ENCODE measurements at places on chromosomes 3 and 15. TPM values are rescaled to one million over a fixed set of nuclear protein-coding genes. Genes with fewer than 3 reads are reported as not detected.

DNA sequence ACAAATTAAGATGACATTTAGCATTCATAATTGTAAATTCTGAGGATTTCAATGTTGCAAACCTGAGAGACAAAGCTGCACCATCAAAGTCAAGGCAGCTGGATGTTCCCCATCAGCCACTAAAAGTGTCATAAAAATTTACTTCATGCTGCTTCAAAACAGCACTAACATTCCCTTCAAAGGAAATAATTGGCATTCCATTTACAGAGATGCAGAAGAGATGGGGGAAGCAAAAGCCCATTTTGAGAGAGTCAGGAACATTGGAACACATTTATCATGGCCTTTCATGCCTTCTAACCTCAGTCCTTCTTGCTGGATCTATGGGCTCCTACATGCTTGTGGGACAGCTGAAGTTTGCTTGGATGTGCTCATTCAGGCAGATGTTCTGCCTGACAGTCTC lies 6.4 kb upstream of the TMEM158 start:
- peak; percentile 2 for DNase-seq

- no peak for DNase-seq
Observed at GRCh38 chr15:57237301-57237642, 139.0 kb upstream of the CGNL1 start.

DNA sequence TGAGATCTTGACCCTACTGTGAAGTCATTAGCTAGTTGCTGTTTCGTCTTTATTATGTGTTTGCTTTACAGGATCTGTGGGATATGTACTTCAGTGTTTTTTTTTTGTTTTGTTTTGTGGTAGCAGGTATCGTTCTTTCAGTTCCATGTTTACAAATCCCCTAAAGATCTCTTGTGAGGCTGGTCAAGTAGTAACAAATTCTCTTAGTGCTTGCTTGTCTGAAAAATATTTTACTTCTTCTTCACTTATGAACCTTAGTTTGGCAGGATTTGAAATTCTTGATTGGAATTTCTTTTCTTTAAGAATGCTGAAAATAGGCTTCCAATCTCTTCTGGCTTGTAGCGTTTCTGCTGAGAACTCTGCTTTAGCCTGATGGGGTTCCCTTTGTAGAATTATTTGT lies 235.8 kb upstream of the ALCAM start:
- no peak for DNase-seq

GRCh38 chr3:71317749-71318457 lies 265.6 kb downstream of the FOXP1 start:
- DNase-seq = no peak

GOLGA6L24 gene
- total RNA-seq = not detected

- no peak for DNase-seq
Observed at GRCh38 chr3:29693863-29694262, 413.0 kb downstream of the RBMS3 start.

GRCh38 chr3:129836381-129837064 lies 57.0 kb downstream of the TMCC1 start:
- DNase-seq = no peak

GRCh38 chr15:90680371-90680935 lies 36.7 kb upstream of the BLM start:
- peak; percentile 64 for DNase-seq

GRCh38 chr3:72473156-72473555 lies 375.1 kb downstream of the SHQ1 start:
- DNase-seq = no peak

- no peak for DNase-seq
Observed at GRCh38 chr3:124492824-124493223, 237.4 kb upstream of the UMPS start.

- no peak for DNase-seq
Observed at GRCh38 chr3:123533554-123534159, 51.2 kb downstream of the HACD2 start.

GOLGA8T gene
- total RNA-seq = 1.5 TPM

- DNase-seq = no peak
Observed at GRCh38 chr3:10374311-10374710, 53.4 kb upstream of the SEC13 start.

DNA sequence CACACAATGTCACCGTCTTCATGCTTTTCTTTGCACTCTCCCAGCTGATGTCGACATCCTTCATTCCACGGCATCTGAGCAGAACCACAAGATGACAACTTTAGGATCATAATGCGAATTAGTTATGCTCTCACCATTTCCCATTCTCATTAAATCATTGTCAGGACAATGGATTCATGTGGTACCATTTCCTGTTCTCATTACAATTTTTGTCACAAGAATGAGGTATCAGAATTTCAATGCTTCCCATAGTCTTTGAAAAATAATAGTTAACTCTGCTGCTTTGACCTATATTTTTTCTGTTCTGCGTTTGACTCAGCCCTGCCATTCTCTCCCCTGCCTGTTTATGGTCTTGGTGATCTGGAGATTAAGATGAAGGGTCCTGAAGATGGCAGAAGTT lies 175.7 kb upstream of the MDFIC2 start:
- DNase-seq = no peak

STX19 gene
- 0.31 TPM for total RNA-seq

CFAP100 gene
- total RNA-seq = 1.5 TPM

DNA sequence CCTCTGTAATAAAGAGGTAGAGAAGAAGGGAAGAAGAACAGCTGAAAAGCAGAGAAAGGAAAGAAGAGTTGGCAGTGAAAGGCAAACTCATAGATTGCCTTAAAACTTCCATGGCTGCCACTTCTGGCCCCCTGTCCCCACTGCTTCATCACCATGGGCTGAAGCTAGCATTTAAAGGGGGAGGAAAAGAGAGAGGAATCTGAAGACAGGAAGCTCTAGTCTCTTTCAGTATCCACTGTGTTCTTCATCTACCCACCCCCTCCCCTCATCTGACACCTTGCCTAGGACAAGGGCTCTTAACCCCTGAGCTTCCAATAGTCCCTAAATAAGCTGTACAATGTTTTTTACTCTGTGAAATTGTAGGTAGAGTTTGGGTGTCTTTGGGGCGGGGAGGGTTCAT lies 60.6 kb downstream of the ALCAM start:
- DNase-seq = no peak

- no peak for DNase-seq
Observed at GRCh38 chr3:100042166-100042981, 71.9 kb downstream of the FILIP1L start.

CASR gene
- not detected for total RNA-seq

- DNase-seq = no peak
Observed at GRCh38 chr3:168616915-168617314, 521.2 kb upstream of the GOLIM4 start.

DNA sequence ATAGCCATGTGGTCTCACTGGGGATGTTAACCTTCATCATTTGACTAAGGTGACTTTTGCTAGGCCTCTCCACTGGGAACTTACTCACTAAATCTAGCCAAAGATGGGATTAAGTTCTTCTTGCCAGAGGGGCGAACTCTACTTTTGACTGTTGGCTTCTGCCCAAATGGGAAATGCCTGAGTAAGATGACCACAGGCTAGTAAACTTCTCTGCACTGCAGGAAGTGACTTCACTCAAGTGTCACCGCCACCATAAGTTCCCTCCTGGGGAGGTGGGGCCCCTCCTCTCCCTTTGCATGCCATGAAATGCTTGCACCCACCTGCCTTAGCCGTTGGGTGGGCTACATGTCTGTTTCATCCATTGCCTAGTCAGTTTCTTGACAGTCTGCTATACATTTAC lies 388.3 kb downstream of the FEZF2 start:
- DNase-seq = no peak

DNA sequence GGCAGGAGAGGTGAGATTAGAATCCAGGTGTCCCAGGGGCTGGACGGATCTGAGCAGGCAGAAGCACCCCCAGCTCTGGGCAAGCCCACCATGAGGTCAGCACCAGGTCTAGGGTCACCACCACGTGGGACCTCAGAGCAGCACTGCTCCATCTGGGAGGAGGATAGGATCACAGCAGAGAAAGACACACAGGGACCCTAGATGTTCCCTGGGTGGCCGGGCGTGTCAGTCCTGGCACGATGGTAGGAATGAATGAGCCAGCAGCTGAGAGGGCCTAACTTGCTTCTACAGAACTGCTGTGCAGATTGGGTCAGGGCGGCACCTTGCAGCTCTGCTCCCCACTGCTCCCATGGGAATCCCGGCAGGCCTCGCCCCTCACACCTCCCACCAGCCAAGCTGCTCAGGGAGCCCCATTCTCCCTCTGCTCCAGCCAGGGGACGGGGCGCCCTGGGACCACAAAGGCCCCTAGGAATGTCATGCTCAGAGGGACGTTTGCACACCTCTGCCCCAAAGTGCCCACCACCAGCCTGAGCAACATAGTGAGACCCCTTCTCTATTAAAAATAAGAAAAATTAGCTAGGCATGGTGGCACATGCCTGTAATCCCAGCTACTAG lies 66.3 kb downstream of the ZNF445 start:
- no peak for DNase-seq

- DNase-seq = no peak
Observed at GRCh38 chr3:190092250-190092649, 28.4 kb downstream of the P3H2 start.

ADIPOQ gene
- total RNA-seq = 21.0 TPM

DNA sequence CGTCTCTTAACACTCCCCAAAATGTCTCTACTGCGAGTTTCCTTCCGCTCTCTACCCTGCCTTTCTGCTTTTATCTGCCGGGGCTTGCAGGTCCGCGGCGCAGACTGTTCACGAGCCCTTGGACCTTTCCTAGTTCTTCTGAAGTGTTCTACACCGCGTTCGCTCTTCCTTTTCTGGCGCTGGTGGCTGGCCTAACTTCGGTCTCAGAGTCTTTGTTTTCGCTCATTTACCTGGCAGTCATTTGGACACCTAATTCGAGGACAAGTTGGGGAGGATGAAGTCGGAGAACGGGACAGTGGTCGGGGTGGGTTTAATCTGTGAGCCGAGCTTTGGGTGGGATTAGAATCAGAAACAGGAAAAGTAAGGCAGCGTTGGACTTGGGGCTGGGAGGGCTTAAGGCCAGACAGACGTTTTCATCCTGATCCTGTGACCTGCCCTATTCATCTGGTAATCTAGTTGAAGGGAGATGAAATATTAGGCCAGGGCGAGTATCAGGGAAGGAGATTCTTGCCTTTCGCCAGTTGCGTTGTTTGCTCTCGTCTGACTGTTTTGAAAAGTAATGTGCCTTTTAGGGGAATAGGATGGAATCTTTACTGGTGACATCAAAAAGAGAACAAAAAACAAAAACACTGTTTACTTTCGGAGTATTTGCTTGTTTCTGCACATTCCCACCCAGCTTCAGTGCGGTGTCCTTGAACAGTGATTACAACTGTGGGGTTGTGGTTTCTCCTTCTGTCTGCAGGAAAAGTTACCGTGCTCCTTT lies 1.8 kb downstream of the DIPK2A start:
- DNase-seq = no peak

CDCP1 gene
- 1.8 TPM for total RNA-seq

GRCh38 chr15:72732516-72732915 lies 46.5 kb downstream of the BBS4 start:
- no peak for DNase-seq

DNA sequence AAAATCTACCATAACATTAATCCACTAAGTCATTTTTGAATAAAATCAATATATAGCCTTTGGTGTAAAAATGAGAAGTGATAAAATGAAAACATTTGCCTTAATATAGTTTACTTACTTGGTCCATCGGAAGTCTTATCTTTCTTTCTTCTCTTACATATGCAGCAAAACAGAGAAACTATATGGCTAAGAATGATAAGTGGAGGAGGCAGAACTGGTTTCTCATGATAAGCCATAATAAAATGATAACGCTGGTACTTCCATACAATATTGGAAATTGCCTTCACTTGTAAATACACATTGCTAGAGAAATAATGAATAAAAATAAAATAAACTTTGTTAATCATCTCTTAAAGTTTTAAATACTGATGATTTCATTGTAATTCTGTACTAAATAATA lies 47.8 kb upstream of the USP50 start:
- DNase-seq = no peak

CSTA gene
- total RNA-seq = 6.3 TPM

DNA sequence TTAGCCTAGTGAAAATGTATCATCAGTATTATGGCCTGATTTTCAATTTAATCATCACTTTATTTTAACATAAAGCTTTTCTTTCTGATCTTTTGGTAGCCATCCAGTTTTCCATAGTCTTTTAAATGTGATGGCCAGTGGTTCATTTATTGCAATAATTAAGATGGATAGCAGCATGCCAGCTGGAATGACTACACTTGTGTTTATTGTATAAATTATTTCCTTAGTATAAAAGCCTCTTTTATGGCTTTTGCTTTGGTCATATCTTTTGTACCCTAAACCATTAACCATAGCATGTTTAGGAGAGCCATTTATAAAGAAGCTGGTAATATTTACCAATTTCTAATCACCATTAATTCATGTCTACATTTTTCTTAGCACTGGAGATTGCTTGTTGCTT lies 31.7 kb downstream of the ALCAM start:
- DNase-seq = no peak

DNA sequence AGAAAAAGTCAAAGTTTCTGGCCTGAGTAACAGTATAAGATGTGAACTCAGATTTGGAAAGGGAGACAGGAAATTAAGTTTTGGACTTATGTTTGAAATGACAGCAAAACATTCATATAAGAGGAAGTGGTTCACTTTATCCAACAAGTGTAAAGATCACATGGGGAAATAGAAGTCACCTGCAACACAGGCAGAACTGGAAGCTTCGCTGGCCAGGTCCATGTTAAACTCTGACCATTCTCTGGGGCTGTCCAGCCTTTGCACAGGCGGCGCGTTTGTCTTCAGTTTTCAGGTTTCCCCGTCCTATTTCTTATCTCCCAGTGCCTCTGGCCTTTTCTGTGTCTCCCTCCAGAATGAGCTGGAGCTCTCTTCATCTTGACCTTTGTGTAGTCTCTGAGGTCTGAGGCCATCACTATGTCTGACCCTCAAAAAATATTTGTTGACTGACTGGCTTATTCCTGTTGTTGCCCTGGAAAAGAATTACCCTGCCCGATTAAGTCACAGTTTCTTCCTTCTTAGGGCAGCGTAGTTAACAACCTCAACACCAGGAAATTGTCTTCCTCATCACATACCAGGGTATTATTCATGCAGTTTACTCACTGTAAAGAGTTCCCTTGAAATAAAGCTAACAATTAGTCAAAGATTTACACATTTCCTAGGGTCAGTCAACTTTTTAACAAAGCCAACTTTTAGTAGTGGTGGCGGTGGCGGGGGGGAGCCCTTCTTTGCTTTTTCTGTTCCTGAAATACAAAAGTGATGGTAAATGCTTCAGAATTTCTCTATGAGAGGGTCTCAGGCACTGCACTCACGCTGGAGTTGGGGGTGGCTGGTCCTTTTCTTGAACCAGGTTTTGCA lies 959 bp upstream of the RASA2 start:
- no peak for DNase-seq

THPO gene
- total RNA-seq = 1.2 TPM

GUCA1C gene
- total RNA-seq = not detected

GRCh38 chr3:104992676-104993075 lies 374.0 kb upstream of the ALCAM start:
- no peak for DNase-seq

ARGFX gene
- total RNA-seq = not detected

DNA sequence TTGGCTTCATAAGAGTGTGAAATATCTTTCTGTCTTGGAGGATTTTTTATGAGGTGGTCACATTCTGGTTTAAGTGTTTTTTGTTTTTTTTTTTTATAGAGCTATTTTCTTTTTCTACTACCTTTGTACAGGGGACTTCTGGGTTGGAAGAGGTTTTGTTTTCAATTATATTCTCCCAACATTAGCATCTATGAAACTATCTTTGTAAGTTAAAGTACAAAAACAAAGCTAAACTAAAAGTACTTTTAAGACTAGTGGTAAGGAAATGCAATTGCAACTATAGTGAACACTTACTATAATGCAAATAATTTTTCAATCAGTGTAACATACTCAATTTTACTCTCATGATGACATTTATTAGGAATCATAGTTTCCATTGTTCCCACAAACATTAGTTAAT lies 688.2 kb downstream of the SI start:
- DNase-seq = no peak
